AG10803 (cell line): ENCODE measurements at places on chromosomes 2 and 18.

GRCh38 chr2:172102391-172103359 is at the start of gene DLX2:
TSS of gene DLX2 (minus strand) at chr2:172102900. CDS start at chr2:172102538, 362 bp downstream.
- peak; percentile 86 for DNase-seq

DNA sequence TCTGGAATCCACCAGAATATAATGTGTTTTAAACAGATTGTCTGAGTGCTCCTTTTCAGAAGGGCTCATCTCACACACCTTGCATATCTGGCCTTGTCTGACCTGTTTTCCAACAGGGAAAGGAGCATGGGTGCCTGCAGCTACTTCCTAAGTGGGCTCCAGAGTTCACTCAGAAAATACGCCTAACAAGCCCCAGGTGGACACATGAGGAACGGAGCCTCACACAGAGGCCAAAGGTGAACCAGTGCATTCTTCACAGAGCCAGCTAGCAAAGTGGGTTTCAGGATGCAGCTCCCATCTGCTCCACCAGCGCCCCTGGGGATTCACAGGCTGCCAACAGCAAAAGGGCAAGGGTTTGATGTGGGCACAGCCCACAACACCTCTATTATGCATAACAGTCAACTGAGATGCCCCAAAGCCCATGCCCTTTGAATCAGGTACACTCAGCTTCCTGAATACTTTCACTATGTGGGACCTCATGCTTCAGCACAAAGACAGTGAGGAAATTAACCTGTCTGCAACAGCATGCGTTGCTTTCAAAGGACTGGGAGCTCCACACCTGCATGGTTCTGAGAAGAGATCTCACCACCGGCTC is 86.6 kb downstream of the CCBE1 start:
- DNase-seq: no peak

DNA sequence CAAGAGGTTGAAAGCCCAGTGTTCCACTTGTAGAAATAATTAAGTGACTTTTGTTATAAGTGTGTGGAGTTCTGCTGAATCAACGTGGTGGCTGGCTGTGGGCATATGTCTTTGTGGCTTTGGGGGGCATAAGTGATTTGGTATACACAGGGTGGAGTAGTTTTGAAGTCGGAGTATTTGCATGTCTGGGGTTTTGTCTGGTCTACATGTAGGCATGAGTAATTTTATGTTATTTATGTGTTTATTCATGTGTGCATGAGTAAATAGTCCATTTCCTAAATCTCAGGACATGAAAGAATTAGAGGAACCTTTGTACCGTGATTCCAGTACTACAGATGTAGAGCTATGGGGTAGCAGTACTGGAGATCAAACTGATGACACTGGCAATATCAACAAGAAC is 179.7 kb downstream of the DYSF start:
- DNase-seq: no peak

GRCh38 chr2:239820836-239821693 is 204.1 kb downstream of the NDUFA10 start:
- no peak for DNase-seq

- no peak for DNase-seq
These were observed 170.1 kb downstream of the DCC start for GRCh38 chr18:52510139-52510538.
